MV-4-11 (cell line): ENCODE measurements at places on chromosomes 6 and 20.
A peak's percentile ranks its signal among the peaks of the same experiment; 100 is the strongest.

DNA sequence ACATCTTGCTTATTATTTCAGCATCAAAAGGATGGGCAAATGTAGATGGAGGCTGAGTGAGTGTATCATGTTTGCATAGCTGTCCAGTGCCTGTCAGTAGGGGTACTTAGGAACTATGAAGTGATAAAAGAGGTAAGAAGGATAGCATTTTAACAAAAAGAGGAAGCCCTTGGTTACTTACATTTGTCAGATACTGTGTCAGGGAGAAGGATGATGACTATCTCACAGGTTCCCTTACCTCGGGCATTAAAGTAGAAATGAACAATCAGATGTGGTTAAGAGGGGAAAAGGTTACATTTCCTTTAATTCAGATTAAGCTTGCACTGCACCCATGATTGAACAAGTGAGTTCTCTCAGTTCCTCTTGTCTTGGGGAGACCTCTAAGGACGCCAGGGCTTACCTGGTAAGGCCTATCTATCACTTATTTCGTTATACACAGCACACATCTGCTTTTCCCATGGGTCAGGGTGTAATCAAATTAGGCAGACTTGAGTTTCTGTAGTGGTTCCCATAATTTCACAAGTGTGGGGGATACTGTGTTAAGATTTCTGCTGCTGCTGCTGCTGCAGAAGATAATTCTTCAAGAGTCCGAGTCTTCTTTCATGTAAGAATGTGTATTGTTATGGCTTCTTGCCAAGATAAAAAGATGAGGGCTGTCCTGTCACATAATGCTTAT is 4.5 kb downstream of the FOXO3 start:
- DNase-seq: peak; percentile 75

GRCh38 chr6:162409741-162410691 is 317.6 kb downstream of the PRKN start:
- no peak for DNase-seq

DNA sequence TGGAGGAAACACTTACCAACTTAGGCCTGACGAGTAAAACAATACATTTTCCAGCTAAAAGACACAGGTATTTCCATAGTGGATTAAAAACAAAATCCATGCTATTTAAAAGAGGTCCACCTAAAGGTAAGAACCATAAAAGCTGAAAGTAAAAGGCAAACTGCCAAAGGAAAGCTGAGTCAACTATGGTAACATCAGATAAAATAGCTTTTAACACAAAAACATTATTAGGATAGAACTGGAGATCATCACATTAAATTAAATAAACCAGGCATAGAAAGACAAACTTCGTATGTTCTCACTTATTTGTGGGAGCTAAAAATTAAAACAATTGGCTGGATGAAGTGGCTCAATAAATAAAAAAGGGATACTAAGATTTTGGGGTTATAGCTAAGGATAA is 166.8 kb upstream of the SLC22A16 start:
- DNase-seq: no peak

- DNase-seq: no peak
These were observed 2.4 kb downstream of the COL11A2 start for GRCh38 chr6:33189625-33190448.

- no peak for DNase-seq
These were observed 1238.0 kb downstream of the EPHA7 start for GRCh38 chr6:92181347-92181746.

DNA sequence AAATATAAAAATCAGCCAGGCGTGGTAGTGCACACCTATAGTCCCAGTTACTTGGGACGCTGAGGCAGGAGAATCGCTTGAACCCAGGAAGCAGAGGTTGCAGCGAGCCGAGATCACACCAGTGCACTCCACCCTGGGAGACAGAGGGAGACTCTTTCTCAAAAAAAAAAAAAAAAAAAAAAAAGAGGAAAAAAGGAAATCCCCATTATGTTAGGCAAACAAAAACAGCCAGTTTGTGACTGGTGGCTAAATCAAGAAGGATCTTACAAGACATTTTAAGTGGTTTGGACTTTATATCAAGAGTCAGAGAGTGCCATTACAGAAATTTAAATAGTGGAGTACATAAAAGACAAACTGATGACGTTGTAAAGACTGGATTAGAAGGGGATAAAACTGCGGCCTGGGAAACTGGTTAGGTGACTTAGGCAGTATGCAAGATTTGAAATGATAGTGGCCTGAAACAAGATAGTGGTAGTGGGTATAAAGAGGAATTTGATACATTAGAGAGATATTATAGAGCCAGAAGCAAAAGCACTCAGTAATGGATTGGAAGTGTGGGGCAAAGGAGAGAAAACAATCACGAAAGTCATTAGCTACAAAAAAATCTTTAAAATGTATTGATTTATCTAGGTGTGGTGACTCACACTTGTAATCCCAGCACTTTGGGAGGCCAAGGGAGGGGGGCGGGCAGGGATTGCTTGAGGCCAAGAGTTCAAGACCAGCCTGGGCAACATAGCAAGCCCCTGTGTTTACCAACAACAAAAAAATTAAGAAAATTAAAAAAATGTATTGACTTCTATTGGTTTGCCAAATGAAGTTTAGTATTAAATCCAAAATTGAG is 1.7 kb upstream of the MYO6 start:
- no peak for DNase-seq

GRCh38 chr6:108742041-108742440 is 106.2 kb upstream of the ARMC2 start:
- DNase-seq: peak; percentile 72

GRCh38 chr20:7981374-7981773 is 38.2 kb downstream of the TMX4 start:
- no peak for DNase-seq

DNA sequence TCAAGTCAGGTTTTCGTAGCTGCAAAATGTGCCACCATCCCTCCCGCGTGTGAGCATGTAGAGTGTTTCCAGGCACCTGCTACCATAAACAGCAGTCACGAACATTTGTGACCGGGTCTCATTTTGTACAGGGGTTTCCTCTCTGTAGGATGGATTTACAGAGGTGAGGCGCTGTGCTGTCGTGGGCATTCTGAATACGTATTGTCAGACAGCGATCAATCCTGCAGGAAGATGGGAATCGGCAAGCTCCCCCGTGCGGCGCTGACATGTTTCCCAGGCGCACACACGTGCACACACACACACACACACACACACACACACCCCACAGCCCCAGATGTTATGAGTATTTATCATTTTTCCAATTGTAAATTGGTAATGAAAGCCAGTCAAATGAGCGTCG is 15.8 kb downstream of the ANKRD60 start:
- DNase-seq: no peak

DNA sequence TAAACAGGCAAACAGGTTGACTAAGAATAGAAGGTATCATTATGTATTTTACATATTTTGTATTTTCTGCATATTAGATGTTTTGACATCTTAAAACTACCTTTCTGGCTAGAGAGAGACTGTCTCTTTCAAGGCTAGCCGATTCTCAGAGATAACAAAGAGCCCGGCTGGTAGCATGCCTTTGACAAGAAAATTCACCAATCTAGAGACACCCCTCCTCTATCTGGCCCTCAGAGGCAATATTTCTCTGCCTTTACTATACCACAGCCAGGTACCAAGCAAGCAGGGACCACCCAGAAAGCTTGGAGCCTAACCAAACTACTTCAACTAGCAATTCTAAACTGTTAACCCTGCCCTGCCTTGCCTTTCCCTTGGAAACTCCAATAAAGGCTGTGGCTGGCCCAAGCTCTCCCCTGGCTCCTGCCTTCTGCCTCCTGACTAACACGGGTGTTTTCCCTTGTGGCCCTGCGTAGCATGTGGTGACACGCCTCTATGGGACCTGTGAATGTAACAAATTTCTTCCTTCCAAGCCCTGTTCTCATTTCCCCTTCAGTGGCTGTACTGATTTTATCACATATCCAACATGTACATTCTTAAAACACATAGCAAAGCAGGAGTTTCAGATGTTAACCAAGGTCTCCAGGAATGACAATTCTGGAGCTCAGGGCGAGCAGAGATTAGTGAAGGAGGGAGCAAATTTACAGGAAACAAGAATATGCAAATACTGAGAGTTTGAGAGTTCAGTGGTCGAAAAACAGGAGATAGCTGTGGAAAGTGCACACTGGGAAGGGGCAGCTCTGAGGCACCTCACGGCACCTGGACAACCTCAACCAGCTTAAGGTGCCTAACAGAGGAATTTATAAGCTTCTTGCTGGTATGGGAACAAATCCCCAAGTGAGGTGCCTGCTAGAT is 120.8 kb downstream of the BACH2 start:
- peak; percentile 18 for DNase-seq

DNA sequence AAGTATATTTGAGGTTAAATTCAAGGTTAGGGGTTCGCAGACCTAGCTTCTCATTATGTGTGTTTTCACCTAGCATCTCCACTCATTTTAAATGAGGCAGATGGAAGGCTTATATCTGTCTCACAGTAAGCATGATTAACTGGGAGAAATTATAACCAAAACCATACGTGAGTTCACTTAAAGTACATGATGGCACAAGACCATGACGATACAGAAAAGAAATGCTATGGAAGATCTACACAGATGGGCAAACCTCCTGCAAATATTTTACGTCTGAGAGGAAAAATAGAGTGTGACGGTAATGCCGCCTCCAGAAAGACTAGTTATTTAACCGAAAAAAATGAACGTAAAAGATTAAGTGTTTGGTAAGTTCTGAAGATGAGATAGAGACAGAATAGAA is 337.8 kb downstream of the FARS2 start:
- DNase-seq: no peak

DNA sequence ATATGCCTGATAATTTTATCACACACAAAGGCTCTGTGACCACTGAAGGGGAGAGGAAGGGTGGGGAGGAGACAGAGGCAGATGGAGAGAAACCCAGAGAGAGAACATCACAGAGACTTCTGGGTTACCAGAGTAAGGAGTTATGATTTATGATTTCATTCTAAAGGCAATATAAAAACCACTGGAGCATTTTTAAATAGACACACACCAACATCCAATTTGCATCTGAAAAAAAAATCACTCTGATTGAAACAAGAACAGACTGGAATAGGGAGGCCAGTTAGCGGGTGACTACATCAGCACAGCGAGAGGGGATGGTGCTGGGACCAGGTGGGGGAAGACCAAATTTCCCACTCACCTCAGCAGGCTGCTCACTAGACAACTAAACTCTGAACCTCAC is 104.8 kb downstream of the AGPAT4 start:
- no peak for DNase-seq

GRCh38 chr20:17904027-17904426 is 64.6 kb downstream of the SNX5 start:
- no peak for DNase-seq

GRCh38 chr20:44644667-44645131 is 6.8 kb downstream of the ADA start:
- peak; percentile 40 for DNase-seq

GRCh38 chr20:37356961-37357371 is 11.0 kb downstream of the SRC start:
- peak; percentile 58 for DNase-seq

GRCh38 chr6:133097208-133097607 is 143.9 kb upstream of the EYA4 start:
- no peak for DNase-seq

DNA sequence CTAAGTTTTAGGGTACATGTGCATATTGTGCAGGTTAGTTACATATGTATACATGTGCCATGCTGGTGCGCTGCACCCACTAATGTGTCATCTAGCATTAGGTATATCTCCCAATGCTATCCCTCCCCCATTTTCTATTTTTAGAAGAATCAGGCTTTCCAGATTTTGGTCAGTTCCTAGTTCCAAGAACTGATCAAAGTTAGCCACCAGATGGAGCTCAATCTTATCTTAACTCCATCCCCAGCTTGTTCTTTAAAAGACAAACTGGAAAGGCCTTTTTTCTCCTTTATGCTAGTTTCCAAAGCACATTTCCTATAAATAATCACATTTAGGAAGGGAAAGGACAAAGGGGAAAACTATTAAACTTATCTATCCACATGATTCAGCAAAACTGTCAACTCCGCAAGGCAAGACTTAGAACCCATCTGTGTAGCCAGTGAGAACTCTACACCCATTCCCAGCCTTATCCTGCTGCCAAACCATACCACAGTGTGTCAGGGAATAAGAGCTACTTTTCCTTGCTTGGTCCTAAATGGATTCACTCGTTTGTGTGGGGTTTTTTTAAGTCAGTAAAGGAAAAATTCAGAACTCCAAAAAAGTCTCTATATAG is 22.8 kb upstream of the KHDC1 start:
- peak; percentile 22 for DNase-seq

DNA sequence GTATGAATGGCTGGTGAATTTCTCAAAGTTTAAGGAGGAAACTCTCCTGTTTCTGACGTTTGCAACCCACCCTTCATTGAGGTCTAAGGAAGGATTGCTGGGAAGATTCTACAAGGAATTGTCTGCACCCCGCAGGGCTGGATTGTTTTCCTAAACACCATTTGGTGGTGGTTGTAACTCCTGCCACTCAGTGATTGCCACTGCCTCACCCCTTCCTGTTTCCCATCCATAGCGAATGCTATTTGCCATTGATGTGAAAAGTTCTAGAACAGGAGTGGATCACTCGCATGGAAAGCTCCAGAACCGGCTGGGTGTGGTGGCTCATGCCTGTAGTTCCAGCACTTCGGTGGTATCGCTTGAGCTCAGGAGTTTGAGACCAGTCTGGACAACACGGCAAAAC is 8.7 kb upstream of the DSP start:
- no peak for DNase-seq

- DNase-seq: no peak
These were observed 8.8 kb downstream of the WFDC3 start for GRCh38 chr20:45782890-45783289.

DNA sequence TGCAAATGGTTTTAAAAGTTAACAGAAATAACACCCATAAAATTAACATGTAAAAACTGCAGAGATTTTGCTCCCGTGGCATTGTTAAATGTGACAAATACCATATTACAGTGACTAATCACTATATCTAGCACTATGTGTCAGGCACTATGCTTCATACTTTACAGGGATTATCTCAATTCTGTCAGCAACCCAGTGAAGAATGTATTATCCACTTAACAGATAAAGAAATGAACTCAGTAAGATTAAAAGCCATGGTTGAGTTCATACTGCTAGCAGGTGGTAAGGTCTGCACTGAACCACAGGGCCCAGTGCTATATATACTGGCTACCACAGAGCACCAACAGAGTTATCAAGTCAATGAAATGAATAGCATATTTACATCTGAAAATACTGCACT is 65.4 kb downstream of the RWDD2A start:
- DNase-seq: no peak

DNA sequence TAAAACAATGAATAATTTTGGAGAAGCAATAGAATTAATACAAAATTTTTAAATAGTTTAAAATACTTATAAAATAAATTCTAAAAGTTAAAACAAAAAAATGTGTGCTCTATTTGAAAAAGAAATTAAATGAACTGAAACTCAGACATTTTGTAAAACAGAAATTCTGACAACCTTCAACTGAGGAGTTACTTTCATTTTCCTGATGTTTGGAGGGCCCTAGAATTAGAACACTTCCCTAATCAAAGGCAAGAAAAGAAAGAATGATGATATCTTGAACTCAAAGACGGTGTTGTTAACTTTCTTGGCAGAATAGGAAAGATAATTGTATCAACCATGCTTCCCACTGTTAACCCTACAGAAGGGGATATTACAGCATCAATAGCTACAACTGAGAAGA is 27.9 kb downstream of the SNX14 start:
- peak; percentile 43 for DNase-seq

- no peak for DNase-seq
These were observed 655 bp upstream of the NDUFAF4 start for GRCh38 chr6:96898241-96898851.

GRCh38 chr6:138520463-138520862 is 21.2 kb upstream of the NHSL1 start:
- DNase-seq: peak; percentile 33

- DNase-seq: no peak
These were observed 100.0 kb downstream of the CD24 start for GRCh38 chr6:106874481-106874880.

- no peak for DNase-seq
These were observed 88.1 kb downstream of the PRSS35 start for GRCh38 chr6:83600459-83600858.
